ENCODE measurements at places on chromosomes 1 and 21.

- no peak for DNase-seq
Measured at GRCh38 chr1:156641761-156642264, at the start of gene BCAN. TSS of gene BCAN (plus strand) at chr1:156642117. CDS start at chr1:156646055, 3,938 bp downstream.

DNA sequence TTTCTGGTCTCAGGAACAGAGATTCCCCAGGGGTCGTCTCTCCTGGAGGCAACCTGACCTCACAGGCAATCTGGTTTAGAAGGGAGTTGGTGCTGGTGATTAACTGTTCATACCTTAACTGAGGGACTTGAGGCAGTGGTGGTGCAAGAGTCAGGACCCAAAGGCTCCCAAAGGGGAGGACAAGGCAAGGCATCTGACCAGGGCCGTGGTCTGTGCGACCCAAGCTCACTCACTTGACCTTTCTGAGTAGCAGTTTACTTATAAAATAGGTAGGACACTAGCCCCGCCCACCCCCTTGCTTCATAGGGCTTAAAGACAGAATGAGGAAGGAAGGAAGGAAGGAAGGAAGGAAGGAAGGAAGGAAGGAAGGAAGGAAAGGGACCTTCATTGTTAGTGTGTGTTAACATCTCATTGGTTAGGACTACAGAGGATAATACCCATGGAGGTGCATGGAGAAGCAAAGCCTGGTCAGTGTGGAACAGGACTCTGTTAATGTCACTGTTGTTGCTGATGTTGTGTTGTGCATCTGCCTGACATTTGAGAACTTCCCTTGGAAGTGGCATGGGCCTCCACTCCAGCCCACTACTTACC, 4.6 kb upstream of the KCNA2 start:
- DNase-seq, result no peak

DNA sequence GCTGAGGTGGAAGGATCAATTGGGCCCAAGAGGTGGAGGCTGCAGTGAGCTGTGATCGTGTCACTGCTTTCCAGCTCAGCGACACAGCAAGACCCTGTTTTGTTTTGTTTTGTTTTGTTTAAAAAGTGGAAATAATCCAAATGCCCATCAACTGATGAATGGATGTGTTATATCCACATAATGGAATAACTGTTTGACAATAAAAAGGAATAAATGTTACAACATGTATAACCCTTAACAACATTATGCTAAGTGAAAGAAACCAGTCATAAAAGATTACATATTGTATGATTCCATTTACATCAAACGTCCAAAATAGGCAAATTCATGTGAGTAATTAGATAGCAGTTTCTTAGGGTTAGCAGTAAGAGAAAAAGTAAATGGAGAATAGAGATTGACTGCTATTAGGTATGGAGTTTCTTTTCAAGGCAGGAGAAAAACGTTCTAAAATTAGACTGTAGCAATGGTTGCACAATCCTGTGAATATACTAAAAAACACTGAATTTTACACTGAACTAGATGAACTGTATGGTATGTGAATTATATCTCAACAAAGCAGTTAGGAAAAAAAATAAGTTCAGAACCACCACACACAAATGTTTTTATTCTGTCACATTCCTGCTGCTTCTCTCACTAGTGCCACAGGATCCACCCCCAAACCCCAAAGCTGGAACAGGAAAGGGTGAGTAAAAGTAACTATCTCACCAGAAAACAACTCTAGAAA, 15.7 kb downstream of the FOXJ3 start:
- no peak for DNase-seq

GRCh38 chr1:160716013-160716412, 4.4 kb upstream of the CD48 start:
- DNase-seq, result no peak

GRCh38 chr1:193201021-193201420, 14.6 kb upstream of the B3GALT2 start:
- DNase-seq, result no peak

GRCh38 chr1:30911059-30911954, 2.7 kb upstream of the SDC3 start:
- peak; percentile 35 for DNase-seq

GRCh38 chr1:181588631-181589030, 105.3 kb downstream of the CACNA1E start:
- no peak for DNase-seq

DNA sequence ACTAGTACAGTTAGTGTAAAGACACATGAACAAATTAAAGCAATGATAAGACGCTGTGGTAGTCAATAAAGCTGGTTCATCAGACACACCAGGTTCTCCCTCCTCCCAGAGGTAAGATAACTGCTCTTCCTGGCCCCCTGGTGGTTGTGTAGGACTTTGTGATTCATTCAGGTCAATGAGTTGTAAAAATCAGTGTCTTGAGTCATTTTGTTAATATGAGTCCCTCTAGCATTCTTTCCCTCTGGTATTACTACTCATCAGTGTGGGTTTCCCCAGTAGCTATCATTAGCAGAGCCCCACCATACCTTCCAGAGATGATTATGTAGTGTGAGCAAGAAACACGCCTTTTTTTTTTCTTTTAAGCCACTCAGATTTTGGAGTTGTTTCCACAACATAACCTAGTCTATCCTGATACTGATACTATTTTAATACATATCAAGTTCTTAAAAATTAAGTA, 3.6 kb upstream of the SETDB1 start:
- DNase-seq, result peak; percentile 66

DNA sequence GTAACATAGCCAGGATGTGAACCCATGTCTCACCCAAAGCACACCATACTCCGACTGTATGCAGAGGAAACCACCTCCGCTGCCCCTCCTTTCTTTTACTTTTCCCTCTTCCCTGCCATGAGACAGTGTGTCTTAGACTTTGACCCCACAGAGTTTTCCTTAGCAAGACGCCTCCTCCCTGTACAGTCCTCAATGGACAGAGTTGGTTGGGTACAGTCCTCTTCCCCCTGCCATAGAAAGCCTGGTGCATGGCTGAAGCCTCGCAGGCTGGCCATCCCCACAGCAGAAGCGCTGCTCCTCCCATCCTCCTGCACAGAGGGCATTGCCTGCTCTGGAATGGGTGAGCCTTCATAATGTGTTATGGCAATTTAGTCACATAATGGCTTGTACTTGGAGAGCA, 127.9 kb downstream of the PLPP3 start:
- no peak for DNase-seq

- no peak for DNase-seq
Measured at GRCh38 chr1:28897789-28898188, 16.6 kb upstream of the EPB41 start.

- DNase-seq, result no peak
Measured at GRCh38 chr1:14238472-14239307, 359.8 kb upstream of the KAZN start.

GRCh38 chr1:29689372-29690030, 453.2 kb downstream of the PTPRU start:
- DNase-seq, result no peak

- DNase-seq, result no peak
Measured at GRCh38 chr1:24329331-24329730, 10.2 kb downstream of the GRHL3 start.
